GM20000 (cell line): ENCODE measurements at places on chromosomes 1 and 21.

GRCh38 chr1:167477986-167478385 is 40.3 kb downstream of the CD247 start:
- DNase-seq, result no peak

DNA sequence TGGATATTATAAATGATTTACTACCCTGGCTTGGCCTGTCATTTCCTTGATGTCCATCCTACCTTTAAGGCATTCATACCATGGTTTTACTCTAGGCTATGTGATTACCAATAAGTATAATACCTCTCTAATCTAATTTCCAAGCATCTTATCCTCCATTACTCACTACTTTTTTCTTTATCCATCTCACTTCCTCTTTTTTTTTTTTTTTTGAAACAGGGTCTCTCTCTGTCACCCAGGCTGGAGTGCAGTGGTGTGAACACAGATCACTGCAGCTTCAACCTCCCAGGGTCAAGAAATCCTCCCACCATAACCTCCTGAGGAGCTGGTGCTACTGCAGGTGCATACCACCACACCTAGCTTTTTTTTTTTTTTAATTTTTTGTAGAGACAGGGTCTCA is 39.9 kb downstream of the INKA2 start:
- no peak for DNase-seq

GRCh38 chr1:205137901-205138300 is 16.1 kb upstream of the RBBP5 start:
- DNase-seq, result no peak

DNA sequence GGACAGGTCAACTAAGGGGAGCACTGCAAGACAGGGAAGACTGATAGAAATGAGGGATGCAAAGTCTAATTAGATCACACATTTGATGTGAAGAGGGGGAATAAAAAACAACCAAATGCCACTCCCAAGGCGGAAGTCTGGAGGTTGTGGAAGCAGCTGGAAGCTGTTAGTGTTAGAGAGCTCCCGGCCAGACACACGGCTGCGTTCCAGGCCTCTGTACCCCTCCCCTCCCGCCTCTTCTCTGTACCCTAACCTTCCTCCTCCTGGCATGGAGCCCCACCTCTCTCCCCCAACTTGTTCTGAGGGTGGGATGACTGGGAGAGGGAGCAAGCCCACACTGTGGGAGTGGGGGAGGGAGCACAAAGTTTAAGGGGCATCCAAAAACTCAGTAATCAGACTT is 67.0 kb downstream of the PLEKHA6 start:
- no peak for DNase-seq

- no peak for DNase-seq
Observed at GRCh38 chr1:2439369-2439768, 27.0 kb upstream of the PEX10 start.

- no peak for DNase-seq
Observed at GRCh38 chr1:13770743-13771142, 70.8 kb downstream of the PRDM2 start.

GRCh38 chr1:160830321-160831153 is 32.1 kb downstream of the CD244 start:
- DNase-seq, result peak; percentile 66

- DNase-seq, result no peak
Observed at GRCh38 chr21:43951911-43952703, 60.0 kb upstream of the TRAPPC10 start.

GRCh38 chr1:237983496-237983895 is 92.8 kb upstream of the ZP4 start:
- no peak for DNase-seq

- DNase-seq, result no peak
Observed at GRCh38 chr1:116403496-116404136, 30.6 kb downstream of the ATP1A1 start.

DNA sequence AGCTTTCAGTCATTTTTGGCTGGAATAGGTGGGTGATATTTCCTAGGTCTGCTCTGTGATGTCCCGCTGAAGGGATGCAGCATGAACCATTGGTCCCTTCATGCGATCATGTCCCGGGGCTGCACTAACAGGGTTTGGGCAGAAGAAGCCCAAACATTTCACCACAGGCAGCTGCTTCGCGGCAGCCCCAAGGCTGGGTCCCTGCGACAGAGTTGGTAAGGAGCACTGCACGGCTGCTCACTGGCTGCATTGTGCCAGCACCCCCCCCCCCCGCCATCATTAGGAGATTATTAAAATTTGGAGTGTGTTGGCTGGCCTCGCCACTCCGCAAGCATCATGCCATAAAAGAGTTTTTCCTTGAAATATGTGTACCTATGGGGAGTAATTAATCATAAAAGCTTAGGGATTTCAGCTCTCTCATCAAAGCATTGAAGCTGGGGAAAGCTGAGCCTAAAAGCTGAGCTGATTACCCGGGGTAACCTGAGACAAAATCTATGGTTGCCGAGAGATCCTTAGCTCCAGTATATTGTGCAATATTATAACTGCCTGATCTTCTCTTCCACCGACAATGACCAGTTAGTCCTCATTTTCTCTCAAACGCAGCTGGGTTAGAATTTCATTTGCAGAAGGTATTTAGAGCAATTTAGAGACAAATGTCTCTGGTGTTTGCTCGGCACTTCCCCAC is 62.5 kb downstream of the PEX14 start:
- DNase-seq, result no peak

DNA sequence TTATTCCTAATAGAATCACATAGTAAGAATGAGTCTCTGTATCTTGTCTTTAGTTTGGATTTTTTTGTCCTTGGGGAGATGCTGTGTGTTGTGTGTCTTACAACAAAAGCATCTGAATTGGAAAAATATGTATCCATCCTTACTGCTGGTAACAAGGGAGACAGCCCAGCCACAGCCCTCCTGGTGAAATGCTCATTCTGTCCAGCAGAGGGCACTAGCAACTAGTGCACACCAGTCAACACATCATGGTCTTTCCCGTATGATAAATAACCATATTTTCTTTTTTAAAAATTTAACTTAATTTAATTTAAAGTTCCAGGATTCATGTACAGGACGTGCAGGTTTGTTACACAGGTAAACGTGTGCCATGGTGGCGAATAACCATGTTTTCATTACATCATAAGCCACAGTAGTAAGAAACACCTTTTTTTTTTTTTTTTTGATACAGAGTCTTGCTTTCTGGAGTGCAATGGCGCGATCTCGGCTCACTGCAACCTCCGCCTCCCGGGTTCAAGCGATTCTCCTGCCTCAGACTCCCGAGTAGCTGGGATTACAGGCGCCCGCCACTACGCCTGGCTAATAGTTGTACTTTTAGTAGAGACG is 245.1 kb downstream of the PTBP2 start:
- peak; percentile 42 for DNase-seq
